Colonic mucosa (tissue), 4 donors: ENCODE measurements at places on chromosomes 3 and 15. TPM values are rescaled to one million over a fixed set of nuclear protein-coding genes. Genes with fewer than 3 reads are reported as not detected.

DNA sequence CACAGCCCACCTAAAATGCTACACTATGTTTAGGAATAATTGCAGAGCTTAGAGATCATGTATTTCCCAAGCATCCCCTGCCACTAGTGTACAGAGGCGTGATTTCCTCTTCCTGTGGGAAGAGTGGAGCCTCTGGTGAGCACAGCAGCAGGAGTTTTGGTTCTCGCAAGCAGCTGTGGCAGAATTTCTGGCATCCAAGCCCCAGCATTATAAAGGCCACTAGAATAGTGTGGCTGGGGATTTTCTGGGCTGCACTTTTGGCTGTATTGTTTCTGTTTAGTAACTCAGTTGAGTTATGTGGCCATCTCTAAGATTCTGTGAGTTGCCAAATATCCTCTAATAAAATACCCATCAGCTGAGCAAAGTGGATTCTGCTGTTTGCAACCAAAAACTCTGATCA is 64.7 kb downstream of the GPR176 start:
- no peak for DNase-seq

Gene PIGBOS1
- 11.8 TPM for total RNA-seq

GRCh38 chr3:162332344-162332743 is 835.7 kb downstream of the OTOL1 start:
- DNase-seq, result no peak

Gene KLHL6
- 2.1 TPM for total RNA-seq

Gene RETNLB
- total RNA-seq, result 101 TPM

- no peak for DNase-seq
Measured at GRCh38 chr3:167323572-167323971, 56.5 kb downstream of the ZBBX start.

GRCh38 chr3:88444251-88444650 is 294.5 kb downstream of the C3orf38 start:
- DNase-seq, result no peak

- DNase-seq, result peak; percentile 58
Measured at GRCh38 chr3:176814285-176814684, 383.0 kb downstream of the TBL1XR1 start.

Gene LMOD3
- total RNA-seq, result 0.11 TPM

Gene GOLGA8O
- 0.22 TPM for total RNA-seq

DNA sequence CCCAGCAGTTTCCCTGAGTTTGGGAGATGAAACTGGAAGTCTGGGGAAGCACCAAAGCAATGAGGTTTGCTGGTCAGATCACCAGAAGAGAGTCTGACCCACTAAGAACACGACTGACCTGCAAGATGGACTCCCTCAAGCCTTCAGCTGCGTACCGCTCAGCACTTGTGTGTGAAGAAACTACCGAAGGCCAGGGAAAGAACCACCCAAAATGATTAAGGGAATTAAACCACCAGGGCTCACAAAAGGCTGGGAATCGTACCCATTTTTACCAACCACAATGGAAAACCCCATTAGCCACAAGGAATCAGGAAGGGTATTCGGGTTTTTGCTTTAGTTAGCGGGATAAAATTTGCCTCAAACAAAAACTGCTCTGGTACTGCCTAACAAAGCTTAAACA is 21.6 kb downstream of the ATP13A3 start:
- DNase-seq, result no peak

GRCh38 chr3:144055604-144056003 is 84.0 kb downstream of the DIPK2A start:
- no peak for DNase-seq

- DNase-seq, result no peak
Measured at GRCh38 chr15:47726399-47726823, 9.1 kb downstream of the SEMA6D start.

- DNase-seq, result peak; percentile 22
Measured at GRCh38 chr15:25793354-25794050, 69.6 kb downstream of the ATP10A start.

DNA sequence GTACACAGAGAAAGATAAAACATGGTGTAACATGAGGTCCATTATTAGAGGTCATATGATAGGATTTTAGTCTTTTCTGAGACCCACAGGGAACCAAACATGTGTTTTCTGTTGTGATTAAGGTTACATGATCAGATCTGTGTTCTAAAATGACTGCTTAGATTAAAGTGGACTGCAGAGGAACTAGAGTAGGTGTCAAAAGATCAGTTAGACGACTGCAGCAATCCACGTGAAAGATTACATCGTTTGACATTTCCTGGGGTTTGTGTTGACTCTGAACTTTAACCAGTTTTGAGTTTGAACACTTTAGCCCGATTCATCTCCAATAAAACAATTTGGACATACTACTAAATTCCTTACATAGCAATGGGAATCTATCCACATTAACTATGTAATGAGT is 5.1 kb downstream of the MIX23 start:
- DNase-seq, result no peak

Gene ISL2
- total RNA-seq, result 0.13 TPM

DNA sequence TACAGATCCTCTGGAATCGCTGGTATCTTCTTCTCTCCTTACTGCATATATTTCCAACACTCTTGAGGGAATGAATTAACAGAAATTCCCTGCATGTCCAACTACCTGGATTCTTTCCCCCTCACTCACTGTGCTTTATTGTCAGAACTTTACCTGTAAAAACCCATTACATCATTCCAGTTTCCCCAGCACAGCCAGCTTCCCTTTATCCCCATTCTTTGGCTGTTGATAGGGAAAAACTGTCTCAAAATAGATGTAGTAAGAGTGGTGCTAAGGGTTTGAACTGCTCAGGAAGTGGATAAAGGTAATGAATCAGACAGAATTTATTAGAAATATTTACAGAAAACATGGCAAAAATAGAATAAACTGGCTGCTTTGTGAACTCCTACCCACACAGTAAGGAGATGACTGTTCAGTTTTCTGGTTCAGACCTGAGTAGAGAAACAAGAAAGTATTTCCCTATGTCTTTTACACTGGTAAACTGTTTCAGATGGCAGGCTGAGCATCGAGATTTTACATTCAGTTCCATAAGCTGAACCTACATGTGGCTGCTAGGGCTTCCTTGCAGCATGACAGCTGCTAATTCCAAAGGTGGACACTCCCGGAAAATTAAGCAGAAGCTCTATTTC is 188.4 kb downstream of the CPNE4 start:
- DNase-seq, result no peak

Gene C3orf49
- total RNA-seq, result not detected

DNA sequence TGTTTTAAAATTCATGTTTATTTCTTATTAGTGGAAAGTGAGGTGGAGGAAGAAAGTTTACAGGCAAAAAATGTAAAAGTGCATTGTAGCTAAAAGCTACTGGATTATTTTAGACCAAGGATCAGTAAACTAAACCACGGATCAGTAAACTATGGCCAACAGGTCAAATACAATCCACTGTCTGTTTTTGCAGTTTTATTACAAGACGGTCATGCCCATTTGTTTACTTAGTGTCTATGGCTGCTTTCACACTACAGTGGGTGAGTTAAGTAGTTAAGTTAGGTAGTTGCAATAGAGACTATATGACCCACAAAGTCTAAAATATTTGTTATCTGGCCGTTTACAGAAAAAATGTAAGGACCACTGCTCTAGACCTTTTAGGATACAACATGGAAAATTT is 82.0 kb downstream of the NR2E3 start:
- DNase-seq, result no peak

Gene SERPINI2
- not detected for total RNA-seq

GRCh38 chr3:31829826-31830426 is 151.1 kb downstream of the OSBPL10 start:
- no peak for DNase-seq

Gene FEZF2
- total RNA-seq, result not detected

Gene KY
- 0.32 TPM for total RNA-seq
